Osteocyte (in vitro differentiated cells): ENCODE measurements at places on chromosomes 3 and 15. TPM values are rescaled to one million over a fixed set of nuclear protein-coding genes. Genes with fewer than 3 reads are reported as not detected.

The VWA5B2 gene
- 0.11 TPM in 1 of 2 replicates, not detected in the other for total RNA-seq

The AGBL1 gene
- total RNA-seq = not detected in 2 replicates

The SLC2A2 gene
- total RNA-seq = not detected in 2 replicates

The COMMD4 gene
- total RNA-seq = 96.6 and 99.0 TPM in 2 replicates

The UBAP1L gene
- total RNA-seq = 5.1 and 5.4 TPM in 2 replicates

The RARB gene
- 4.8 and 5.0 TPM in 2 replicates for total RNA-seq

The ARHGEF26 gene
- total RNA-seq = 5.4 and 5.5 TPM in 2 replicates

The GNB4 gene
- 56.7 and 58.3 TPM in 2 replicates for total RNA-seq

The MYL3 gene
- 1.6 and 3.0 TPM in 2 replicates for total RNA-seq

The ARHGAP31 gene
- 49.7 and 51.0 TPM in 2 replicates for total RNA-seq

The ATP13A4 gene
- total RNA-seq = 0.27 TPM in 1 of 2 replicates, not detected in the other

The LMCD1 gene
- 135 and 136 TPM in 2 replicates for total RNA-seq

The SLC22A13 gene
- total RNA-seq = 0.99 and 1.2 TPM in 2 replicates

The FAM240A gene
- not detected in 2 replicates for total RNA-seq

The GRAMD1C gene
- 1.2 and 1.3 TPM in 2 replicates for total RNA-seq

The FAN1 gene
- 21.5 and 24.1 TPM in 2 replicates for total RNA-seq

The KPNA1 gene
- total RNA-seq = 71.5 and 73.4 TPM in 2 replicates

The LYSMD2 gene
- 1.8 and 2.7 TPM in 2 replicates for total RNA-seq

The CKMT1A gene
- not detected in 2 replicates for total RNA-seq

The CPB1 gene
- total RNA-seq = not detected in 2 replicates

The DZIP1L gene
- 21.9 and 23.4 TPM in 2 replicates for total RNA-seq

The BLOC1S6 gene
- 48.8 and 49.7 TPM in 2 replicates for total RNA-seq

The SMARCC1 gene
- total RNA-seq = 99.6 and 113 TPM in 2 replicates

The DNAH12 gene
- total RNA-seq = 0.05 and 0.08 TPM in 2 replicates

The B3GALNT1 gene
- 15.0 and 18.5 TPM in 2 replicates for total RNA-seq

The CD96 gene
- total RNA-seq = not detected in 2 replicates

The CBLB gene
- total RNA-seq = 24.6 and 28.8 TPM in 2 replicates

The CRTC3 gene
- 45.6 and 48.6 TPM in 2 replicates for total RNA-seq

The UBL7 gene
- total RNA-seq = 49.6 and 59.5 TPM in 2 replicates

The SKOR1 gene
- 0.42 and 0.48 TPM in 2 replicates for total RNA-seq

The INKA1 gene
- 5.1 and 5.2 TPM in 2 replicates for total RNA-seq

The THPO gene
- total RNA-seq = not detected in 2 replicates

The P4HTM gene
- total RNA-seq = 31.3 and 35.6 TPM in 2 replicates

The CACNA2D2 gene
- 0.13 and 0.27 TPM in 2 replicates for total RNA-seq

The PTX3 gene
- 45.7 and 51.8 TPM in 2 replicates for total RNA-seq

The TRAT1 gene
- total RNA-seq = not detected in 2 replicates

The ZNF860 gene
- 0.55 and 1.3 TPM in 2 replicates for total RNA-seq

The MUC20 gene
- total RNA-seq = 6.2 and 7.6 TPM in 2 replicates

The RCCD1 gene
- 12.0 and 12.8 TPM in 2 replicates for total RNA-seq

The OR5K2 gene
- total RNA-seq = not detected in 2 replicates

The ZNF502 gene
- total RNA-seq = not detected in 2 replicates

The SGO1 gene
- total RNA-seq = 2.7 and 3.1 TPM in 2 replicates

The CDHR4 gene
- not detected in 2 replicates for total RNA-seq

The ETV5 gene
- total RNA-seq = 58.4 and 63.6 TPM in 2 replicates

The TERC gene
- total RNA-seq = 1.5 TPM in 1 of 2 replicates, not detected in the other

The VGLL3 gene
- total RNA-seq = 528 and 587 TPM in 2 replicates

The IQCF5 gene
- total RNA-seq = not detected in 2 replicates
